Cardiac septum (tissue), 1 donor: ENCODE measurements at places on chromosomes 6 and 20. TPM values are rescaled to one million over a fixed set of nuclear protein-coding genes. Genes with fewer than 3 reads are reported as not detected.

The PSORS1C1 gene
- 3.9 TPM for total RNA-seq

The SDC4 gene
- total RNA-seq: 100 TPM

The HLA-DQA2 gene
- 2.8 TPM for total RNA-seq

The OPRM1 gene
- total RNA-seq: not detected

The XKR7 gene
- total RNA-seq: not detected
